CD4-positive, CD25-positive, alpha-beta regulatory T cell (primary cell): ENCODE measurements at places on chromosomes 4 and X.

DNA sequence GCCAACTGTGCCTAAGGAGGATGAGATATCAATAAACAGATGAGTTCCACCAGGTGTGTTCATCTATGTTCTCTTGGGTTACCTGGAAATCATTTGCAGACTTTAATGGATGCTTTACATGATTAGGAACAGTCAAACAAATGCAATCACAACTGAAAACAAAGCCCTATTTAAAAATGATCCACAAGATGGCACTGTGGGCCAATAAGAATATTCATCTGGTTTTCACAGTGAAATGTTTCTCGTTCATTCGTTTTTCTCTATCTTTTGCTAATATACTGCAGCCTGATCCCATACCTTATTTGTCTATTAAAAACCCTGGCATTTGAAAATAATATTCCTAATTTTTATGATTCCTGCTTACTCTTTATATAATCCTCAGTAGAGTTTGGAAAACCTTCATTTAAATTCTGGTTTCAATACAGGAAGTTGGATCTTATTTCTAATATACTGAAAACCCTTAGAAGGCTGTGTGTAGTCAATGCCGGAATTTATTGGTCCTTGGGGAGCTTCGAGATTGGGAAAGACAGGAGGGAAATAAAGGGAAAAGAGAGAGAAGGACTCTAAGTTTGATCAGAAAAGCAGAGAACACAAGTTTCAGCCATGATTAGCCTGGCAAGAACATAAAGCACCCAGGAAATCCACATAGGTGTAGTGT lies 63.8 kb upstream of the TAPT1 start:
- peak; percentile 31 for DNase-seq

DNA sequence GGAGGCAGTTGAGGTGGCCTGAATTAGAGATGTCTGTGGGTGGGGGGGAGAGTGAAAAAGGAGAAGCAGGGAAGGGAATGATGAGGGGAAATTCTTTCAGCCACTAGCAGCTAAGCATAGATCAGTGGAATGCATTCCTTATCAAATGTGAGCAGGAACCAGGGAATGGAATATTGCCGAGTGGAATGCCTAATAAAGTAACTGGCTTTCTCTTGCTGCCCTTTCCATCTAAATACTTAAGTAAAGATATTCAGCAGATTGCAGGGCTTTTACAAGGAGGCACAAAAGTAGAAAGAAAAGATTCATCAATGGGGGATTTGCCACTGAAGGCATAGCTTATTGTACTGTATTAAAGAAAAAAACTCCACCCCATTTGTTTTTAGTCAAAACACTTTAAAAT lies 263.0 kb upstream of the RPS6KA3 start:
- DNase-seq: no peak

DNA sequence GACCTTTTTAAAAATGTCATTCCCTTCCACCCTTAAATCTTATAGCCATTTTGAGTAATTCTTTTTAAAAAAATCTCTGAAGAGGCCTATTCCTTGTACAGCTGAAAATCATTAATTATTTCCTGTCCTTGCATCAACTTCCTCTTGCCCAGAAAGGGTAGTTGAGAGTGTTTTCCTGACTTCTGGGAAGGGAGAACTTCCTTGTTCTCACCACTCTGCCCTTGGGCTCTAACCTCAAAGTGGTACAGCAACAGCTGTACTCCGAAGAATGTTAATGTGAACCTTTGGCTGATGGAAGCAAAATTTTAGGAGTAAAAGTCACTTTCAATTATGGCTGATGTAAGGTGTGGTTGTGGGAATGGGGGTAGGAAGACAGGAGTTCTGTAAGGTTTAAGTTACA lies 15.1 kb upstream of the FABP2 start:
- no peak for DNase-seq

DNA sequence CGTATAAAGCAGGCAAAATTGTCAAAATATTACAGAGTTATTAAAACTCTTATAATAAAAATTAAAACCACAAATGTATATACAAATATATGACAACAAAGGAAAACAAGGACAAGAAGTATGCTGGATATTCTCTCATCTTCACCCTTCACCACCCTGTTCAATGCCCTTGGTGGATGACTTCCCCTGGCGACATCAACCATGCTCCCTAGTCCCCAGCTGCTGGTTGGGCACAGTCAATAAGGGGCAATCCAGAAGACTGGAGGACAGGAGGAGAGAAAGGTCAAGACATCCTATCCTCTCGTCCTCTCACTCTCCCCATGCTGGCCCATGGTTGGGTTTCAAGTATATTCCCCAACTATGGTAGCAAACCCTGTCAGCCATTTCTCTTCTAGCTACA lies 71.2 kb downstream of the CXCL13 start:
- no peak for DNase-seq

DNA sequence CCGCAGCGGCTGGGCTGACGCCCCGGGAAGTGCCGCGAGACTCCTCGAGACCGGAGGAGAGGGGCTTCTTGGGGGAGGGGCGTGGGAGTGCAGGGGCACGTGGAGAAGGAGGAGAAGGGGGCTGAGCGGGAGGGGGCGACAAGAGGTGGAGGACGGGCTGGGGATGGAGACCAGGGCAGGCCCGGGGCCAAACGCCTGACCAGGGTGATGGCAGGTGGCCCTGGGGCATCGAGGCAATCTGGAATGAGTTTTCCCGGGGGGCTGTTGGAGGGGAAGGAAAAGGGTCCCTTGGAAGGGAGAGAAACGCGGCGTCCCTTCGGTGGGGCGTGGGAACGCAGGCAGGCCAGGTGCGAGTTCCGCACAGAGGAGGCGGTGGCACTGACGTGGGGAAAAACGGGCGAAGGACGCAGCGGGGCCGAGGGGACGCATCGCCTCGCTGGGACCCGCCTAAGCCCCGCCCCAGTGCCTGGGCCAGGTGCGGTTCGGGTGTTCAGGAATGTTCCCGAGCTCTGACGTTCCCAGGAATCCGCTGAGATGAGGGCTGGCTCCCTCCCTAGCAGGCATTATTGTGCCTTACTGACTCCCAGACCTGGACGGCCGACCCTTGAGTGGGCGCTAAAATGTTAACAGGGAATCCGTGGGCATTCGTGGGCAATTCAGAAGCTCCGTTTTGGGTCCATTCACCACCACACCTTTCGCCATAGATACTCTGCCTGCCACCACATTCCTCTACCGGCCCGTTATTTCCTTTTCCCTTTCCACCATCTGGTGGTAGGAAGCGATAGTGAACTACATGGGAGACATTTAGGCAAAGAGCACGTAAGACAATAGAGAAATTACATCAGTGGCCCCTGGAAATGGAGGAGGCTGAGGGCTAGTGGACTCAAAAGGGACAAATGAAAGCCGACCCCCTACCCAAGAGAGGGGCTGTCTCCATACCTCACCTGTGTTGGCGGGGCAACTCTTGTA lies 795 bp upstream of the SH3KBP1 start:
- DNase-seq: peak; percentile 35

- no peak for DNase-seq
These were observed 276.3 kb upstream of the DKK2 start for GRCh38 chr4:107312366-107312765.

- DNase-seq: no peak
These were observed 109.9 kb downstream of the SH3RF1 start for GRCh38 chr4:169160825-169161224.

DNA sequence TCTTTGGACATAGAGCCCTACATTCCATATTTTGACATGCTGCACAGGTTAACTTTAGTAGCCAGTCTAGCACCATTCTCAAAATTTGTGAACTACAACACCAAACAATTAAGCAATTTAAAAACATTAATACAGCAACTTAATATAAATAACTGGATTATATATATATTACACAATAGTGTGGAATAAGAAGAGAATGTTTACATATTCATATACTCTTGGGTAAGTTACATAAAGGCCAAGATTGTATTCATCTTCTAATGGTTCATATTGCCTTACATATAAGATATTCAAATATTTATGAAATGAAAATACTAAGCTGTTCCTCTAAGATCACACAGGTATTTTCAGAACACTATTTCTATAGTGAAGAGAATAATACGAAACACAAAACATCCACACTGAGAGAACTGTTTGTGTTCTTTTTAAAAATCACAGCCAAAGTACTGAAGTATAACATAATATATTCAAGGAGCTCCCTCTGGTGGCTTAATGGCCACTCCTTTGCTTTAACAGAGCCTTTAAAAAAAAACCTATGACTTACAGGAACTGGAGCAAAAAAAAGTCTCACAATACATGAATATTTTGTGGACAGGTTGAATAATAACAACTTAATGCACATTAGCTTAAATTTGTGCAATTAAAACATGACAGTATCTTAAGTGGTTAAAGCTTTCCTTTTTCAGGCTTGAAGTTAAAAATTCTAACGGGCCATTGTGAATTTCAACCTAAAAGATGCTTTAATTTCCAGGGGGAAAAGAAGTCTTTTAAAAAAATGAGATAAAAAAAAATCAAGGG lies 46.2 kb downstream of the NEK1 start:
- peak; percentile 71 for DNase-seq

DNA sequence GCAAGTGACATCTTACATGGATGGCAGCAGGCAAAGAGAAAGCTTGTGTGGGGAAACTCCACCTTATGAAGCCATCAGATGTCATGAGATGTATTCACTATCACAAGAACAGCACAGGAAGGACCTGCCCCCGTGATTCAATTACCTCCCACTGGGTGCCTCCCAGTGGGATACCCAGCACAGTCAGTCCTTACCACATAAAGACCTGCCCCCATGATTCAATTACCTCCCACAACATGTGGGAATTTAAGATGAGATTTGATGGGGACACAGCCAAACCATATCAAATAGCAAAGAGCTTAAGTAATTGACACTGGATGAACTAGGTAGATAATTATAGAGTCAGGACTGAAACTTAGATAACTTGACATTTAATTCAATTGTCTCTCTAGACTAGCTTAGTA lies 85.6 kb downstream of the SLIT2 start:
- DNase-seq: no peak

DNA sequence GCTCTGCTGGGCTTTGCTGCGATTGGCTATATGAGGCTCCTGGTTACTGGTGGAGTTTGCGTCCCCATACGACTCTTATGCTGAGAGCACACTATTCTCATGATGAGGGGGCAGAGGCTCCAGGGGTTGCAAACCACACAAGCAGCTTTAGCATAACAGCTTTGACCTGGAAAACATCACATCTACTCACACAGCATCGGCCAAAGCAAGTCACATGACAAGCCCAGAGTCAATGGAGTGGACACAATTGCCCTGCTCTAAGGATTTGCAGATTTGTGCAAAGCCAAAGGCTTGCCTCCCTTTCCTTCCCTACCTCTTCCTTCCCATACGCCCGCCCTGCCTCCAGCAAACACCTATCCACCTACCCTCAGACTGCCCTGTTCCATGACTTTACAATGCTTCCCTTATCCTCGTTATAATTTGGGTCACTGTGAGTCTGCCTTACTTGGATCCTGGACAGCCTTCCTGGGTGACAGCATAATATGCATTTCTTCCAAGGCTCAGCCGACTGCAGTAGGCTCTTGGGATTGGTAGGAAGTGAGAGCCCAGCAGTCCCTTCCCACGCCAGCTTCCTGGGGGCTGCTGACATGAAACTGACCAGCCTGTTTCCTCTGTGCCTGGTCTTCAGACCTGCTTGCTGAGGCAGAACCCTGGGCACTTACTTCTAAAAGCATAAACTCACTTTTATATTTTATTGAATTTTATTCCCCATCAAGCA lies 208.2 kb upstream of the PSAPL1 start:
- no peak for DNase-seq

- DNase-seq: no peak
These were observed at the start of gene SOX3 for GRCh38 chrX:140504371-140505324. Gene SOX3, minus strand, starts transcription at chrX:140505069. Its CDS starts 9 bp downstream, at chrX:140505060.

DNA sequence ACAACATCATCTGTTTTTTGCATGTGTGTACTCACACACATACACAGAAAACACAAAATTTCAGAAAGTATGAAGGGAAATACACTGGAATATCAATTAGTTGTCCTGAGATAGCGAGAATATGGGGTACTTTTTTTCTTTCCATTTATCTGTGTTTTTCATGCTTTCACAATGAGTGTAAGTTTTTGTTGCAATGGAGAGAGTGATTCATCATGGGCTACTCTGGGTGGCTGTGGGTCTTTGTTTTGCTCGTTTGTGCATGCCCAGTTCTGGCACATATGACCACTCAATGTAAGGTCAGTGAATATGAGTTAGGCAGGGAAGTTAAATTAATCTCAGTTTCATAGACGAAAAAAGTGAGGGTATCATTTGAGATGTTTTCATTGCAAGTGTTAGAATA lies 26.9 kb downstream of the XK start:
- no peak for DNase-seq

GRCh38 chrX:70264784-70265183 lies 3.4 kb upstream of the ARR3 start:
- no peak for DNase-seq

GRCh38 chr4:160091631-160092030 lies 988.8 kb downstream of the RAPGEF2 start:
- DNase-seq: no peak

GRCh38 chr4:124431653-124432192 lies 280.8 kb downstream of the ANKRD50 start:
- no peak for DNase-seq

GRCh38 chr4:186885289-186885688 lies 161.6 kb upstream of the FAT1 start:
- no peak for DNase-seq

DNA sequence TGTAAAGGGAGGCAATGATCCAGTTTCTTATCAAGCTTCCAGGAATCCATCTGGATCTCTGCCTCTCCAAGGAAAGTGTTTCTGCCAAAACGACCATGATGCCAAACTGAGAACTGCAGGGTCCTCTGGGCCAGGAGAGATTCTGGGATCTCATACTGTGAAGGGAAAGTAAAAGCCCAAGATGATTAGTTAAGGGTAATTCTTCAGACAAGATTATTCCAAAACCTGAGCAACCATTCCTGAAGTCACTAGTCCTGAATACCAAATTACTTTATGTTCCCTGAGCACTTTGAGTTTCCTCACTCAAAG lies 42.0 kb downstream of the SRPX2 start:
- no peak for DNase-seq

- DNase-seq: no peak
These were observed 1.4 kb downstream of the ACOX3 start for GRCh38 chr4:8439168-8439567.

DNA sequence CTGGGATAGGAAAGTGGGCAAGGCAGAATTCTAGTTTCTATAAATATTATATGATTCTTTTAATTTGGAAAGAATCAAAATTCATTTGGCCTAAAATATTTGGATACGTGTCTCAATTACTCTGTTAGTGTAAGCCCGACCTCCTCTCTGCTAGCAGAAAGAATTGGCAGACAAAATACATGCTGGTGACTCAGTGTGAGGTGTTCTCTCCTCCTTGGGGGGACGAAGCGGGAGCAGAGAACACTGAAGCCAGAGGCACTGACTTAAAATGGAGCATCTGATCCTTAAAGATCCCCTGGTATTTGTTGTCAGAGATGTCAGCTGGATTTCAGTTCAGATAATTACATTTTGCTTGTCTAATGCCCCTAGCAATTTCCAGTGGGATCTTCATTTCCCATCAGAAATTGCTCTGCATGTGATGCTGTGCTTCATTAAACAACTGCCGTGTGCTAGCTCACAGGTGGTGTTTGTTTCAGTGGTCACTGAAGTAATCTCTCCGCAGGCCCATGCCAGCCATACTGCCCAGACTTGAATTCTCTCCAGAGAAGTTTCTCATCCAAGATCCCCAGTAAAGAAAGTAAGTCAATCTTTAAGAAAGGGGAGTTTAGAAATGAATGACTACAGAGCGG lies 188.7 kb upstream of the TLL1 start:
- DNase-seq: no peak
